ENCODE measurements at places on chromosomes 2 and 18. TPM values are rescaled to one million over a fixed set of nuclear protein-coding genes. Genes with fewer than 3 reads are reported as not detected.

The WNT10A gene
- total RNA-seq, result not detected

The RAB6C gene
- total RNA-seq, result not detected

The ABCG5 gene
- total RNA-seq, result not detected

The IL1F10 gene
- not detected for total RNA-seq

The CYP27A1 gene
- total RNA-seq, result 5.8 TPM

The C2orf76 gene
- total RNA-seq, result 9.3 TPM

The E2F6 gene
- total RNA-seq, result 10.1 TPM

The CNDP1 gene
- not detected for total RNA-seq

The STRN gene
- 17.7 TPM for total RNA-seq

Measured in endothelial cell of coronary artery (primary cell).